Mesenchymal stem cell (in vitro differentiated cells and primary cell): ENCODE measurements at places on chromosomes 1 and 21.

DNA sequence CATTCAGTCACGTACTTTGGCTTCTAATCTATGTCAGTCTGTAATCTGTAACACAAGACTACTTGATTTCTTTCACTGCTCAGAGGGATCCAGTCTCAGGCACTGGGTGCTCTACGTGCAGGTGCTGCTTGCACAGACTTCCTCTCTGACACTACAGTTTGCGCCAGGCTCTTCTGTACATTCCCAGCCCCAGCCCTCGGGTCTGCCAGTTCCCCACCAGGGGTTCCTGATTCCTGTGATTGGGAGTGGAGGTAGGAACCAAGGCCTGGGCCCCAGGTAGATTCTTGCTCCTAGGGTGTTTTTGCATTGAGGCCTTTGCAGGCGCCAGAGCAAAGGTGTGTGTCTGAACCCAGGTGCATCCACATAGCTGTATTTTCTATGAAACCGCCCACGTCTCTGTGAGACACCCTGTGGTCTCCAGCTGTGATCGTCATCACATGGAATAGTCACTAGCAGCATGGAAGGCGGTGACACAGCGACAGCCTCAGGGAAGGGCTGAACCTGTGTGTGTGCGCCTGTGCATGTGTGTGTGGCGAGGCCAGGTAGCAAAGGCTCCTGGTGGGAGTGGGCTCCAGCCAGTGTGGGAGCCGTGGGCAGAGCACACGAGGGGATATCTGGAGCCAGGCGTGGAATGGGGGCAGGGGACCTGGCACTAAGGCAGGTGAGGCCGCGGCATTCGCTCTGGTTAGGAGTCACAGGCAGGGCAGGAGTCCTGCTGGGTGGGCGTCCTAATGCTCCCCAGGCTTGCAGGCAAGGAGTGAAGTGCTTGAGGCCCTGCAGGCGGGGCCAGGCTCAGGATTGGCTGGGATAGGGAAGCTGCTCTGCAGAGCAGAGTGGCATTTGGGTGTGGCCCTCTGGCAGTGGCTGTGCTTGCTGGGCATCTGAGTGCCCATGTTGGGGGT lies 5.2 kb downstream of the GJC2 start:
- DNase-seq: no peak
- H3K4me1 ChIP-seq: peaks cover 19% of the 10 kb centered on the region
- peaks cover 8% of the 10 kb centered on the region for H3K27me3 ChIP-seq
- no peak overlapping the region for H3K27ac ChIP-seq

- H3K4me3 ChIP-seq: no peak overlapping the region
- no peaks in the 10 kb centered on the region for H3K4me1 ChIP-seq
- H3K36me3 ChIP-seq: no peaks in the 10 kb centered on the region
- DNase-seq: no peak
- no peaks in the 10 kb centered on the region for H3K27me3 ChIP-seq
These were observed 194.6 kb downstream of the PATJ start for GRCh38 chr1:61936839-61937238.

- H3K4me1 ChIP-seq: peaks cover 17% of the 10 kb centered on the region
- peaks cover 20% of the 10 kb centered on the region for H3K27me3 ChIP-seq
- no peak overlapping the region for H3K27ac ChIP-seq
- peak overlapping the region; percentile 36 for H3K4me3 ChIP-seq
These were observed 14.8 kb upstream of the BTG2 start for GRCh38 chr1:203290261-203291089.

DNA sequence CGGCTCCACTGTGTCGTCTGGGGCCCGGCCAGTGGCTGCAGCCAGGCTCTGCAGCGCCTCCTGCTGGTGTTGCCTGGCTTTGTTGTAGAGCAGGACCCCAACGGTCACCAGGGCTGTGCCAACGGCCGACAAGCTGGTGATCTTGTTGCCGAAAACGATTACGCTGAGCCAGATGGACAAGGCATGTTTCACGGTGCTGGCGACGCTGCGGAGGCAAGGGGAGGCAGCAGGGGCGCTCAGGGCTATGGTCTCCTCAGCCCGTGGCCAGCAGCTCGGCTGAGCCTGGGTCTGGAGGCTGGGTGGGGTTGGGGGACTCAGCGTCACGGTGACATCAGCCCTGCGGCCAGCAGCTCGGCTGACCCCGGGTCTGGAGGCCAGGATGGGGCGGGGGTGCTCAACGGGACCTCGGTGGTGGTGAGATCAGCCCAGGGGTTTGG lies 7.0 kb upstream of the CDK11B start:
- no peak for DNase-seq
- H3K27me3 ChIP-seq: no peaks in the 10 kb centered on the region
- H3K4me3 ChIP-seq: no peak overlapping the region
- H3K36me3 ChIP-seq: peaks cover 55% of the 10 kb centered on the region
- no peak overlapping the region for H3K27ac ChIP-seq

DNA sequence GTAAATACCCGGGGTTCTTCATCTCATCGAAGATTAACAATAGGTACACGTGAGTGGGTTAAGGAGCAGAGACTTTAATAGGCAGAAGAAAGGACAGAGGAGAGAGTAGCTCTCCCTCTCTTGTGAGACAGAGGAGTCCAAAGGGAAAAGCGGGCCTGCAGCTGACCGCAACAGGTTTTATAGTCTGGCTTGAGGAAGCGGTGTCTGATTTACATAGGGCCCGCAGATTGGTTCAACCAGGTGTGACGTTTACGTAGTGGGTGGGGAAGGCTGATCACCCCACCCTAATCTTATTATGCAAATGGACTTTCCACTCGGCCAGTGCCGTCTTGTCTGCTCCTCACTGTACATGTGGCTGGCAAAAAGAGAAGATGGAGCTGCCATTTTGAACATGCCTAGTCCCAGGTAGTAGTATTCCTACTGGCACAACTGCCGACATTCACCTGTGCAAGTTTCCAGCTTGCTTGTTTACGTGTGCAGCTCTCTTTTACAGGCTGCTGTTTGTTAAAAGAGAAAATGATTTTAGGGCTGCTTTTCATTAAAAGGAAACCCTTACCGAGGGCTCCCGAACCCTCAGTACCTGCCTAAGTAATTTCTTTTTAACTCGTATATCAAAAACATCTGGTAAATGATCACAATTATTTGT lies 10.6 kb downstream of the CDC14A start:
- peaks cover 5% of the 10 kb centered on the region for H3K4me1 ChIP-seq
- H3K4me3 ChIP-seq: no peak overlapping the region
- no peak for DNase-seq
- no peaks in the 10 kb centered on the region for H3K27me3 ChIP-seq

DNA sequence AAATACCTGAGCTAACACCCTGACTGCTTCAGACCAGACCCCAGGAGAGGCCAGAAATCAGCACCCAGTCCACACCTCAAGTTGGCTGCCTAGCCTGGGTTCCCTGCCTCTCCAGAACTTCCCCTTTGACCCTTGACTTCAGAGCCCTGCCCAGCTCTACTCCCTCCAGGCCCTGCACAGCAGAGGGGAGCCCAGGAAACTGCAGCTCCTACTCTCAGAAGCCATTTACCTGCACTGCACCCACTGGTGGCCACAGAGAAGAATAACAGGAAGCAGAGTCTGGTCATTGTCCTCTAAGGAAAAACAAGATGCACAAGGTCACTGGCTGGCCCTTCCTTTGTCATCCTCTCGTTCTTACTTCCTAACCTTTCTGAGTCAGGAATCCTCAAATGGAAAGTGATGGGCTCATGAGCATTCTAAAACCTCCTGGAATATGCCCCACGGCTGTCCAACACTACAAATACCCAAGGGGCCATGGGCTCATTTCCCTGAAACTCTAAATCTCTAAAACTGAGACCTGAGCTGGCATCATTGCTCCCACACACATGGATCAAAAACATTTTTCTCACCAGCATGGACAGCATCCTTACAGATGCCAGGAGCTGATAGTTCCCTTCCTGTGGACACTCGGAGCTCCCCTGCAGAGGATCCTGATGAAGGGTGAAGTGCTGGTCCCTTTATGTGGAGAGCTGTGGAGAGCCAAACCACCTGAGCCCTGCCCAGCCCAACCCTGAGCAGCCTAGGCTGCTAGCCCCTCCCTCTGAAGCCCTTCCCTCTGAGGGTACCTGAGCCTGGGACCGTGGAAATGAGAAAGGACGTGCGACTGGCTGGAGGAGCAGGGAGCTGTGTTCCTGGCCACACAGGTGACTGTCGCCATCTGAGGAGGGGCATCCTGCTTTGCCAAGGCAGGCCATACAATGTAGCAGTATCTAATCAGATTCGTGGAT lies at the start of gene ITLN2:
Gene ITLN2 (minus strand): TSS at position 652 of the 947 bp plus-strand sequence. CDS start 68 bp downstream, at position 584.
- no peaks in the 10 kb centered on the region for H3K4me1 ChIP-seq
- peaks cover 27% of the 10 kb centered on the region for H3K27me3 ChIP-seq
- no peak within 1 kb of the TSS for H3K4me3 ChIP-seq
- H3K27ac ChIP-seq: no peak within 1 kb of the TSS
- no peaks in the 10 kb centered on the region for H3K36me3 ChIP-seq

DNA sequence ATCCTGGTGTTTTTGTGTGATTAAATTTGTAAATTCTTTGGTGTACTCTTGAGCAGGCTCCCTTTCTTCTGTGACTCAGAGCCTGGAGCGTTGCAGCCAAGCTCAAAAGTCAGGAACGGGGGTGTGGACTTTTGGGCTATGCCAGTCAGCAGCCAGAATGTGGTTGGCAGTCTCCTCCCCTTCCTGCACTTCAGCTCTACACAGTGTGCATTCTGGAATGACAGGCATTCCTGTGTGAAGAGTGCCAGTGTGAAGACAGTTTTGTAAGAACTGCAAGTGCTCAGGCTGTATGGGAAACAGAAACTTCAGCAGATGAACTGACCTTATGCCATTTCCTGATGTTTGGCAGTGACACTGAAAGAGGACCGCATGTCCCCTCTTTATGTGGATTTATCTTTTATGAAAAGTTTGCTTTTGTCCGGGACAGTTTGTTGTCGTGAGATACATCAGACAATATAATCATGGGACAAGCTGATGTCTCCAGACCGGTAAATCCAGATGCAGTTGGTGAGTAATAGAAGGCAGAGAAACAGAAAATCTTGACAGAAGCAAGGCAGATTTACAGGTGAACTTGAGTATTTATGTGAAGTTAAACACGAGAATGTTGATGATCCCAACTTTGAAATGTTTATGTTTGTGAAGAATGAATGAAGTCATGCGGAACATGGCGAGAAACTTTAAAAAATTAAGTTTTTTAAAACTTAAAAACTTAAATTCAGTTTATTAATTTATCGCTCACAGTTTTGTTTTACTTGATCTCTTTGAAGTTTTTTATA lies 67.7 kb upstream of the RCC1 start:
- peak overlapping the region; percentile 90 for H3K27ac ChIP-seq
- H3K4me1 ChIP-seq: peaks cover 4% of the 10 kb centered on the region
- H3K4me3 ChIP-seq: no peak overlapping the region
- no peaks in the 10 kb centered on the region for H3K36me3 ChIP-seq

- H3K4me1 ChIP-seq: no peaks in the 10 kb centered on the region
- DNase-seq: no peak
- H3K36me3 ChIP-seq: no peaks in the 10 kb centered on the region
- H3K27me3 ChIP-seq: peaks cover 6% of the 10 kb centered on the region
- no peak overlapping the region for H3K4me3 ChIP-seq
These were observed 336.6 kb downstream of the SIPA1L2 start for GRCh38 chr1:232293361-232293760.

DNA sequence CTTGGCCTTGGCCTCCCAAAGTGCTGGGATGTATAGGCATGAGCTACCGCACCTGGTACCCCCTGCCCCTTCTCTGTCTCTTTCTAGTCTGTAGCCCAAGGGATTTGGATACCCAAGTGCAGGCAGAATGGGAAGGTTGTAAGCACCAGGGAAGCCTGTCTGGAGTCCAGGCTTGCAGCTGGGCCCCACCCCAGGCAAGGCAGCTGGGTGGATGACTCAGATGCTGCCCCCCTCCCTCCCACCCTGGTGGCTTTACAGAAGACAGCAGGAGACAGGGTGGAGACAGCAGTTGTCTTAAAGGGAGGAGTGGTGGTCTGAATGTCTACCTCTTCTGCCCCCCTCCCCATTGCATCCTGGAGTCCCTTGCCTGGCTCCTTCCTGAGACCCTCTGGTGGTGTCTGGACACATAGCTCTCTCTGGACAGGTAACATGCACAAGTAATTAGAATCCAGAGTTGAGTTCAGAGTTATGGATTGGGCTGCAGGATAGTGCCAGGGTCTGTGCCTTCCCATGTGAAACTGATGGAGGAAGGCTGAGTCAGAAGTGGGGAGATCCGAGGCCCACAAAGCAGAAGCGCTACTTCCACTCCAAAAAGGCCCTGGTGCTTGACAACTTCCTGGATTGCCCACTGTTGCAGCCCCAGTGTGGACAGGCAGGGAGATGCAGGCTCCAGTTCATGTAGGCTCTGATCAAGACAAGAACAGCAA lies 5.1 kb downstream of the LMNA start:
- no peaks in the 10 kb centered on the region for H3K27me3 ChIP-seq
- peak; percentile 84 for DNase-seq
- H3K4me1 ChIP-seq: peaks cover 53% of the 10 kb centered on the region
- H3K27ac ChIP-seq: peak overlapping the region; percentile 86

DNA sequence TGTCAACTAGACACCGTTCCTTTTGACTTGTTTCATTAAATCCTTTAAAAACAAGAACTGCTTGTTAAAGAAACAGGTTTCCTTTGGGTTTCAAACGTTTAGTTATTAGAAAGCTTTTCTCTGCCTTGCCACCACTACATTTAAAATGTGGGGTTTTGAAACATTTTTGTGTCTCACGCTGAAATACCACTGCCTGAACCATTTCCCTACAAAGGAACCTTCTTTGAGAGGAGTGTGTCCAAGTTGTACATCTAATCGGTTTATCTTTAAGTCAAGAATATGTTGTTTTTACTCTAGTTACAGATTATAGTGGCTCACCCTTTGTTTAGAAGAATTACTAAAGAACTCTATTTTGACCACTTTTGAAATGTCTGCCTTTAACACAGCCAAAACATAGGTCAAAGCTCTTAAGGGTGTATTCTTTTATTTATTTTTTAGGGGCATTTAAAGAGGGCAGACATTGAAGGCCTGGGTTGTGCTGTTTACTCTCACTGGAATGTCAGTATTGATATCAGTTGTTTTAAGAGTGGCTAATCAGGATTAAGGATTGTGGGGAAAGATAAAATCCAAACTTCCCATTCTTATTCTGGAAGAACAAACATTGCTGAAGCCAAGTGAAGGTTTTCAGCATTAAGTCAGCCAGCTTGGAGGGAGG lies 143.4 kb downstream of the GALNT2 start:
- H3K27ac ChIP-seq: no peak overlapping the region
- H3K4me3 ChIP-seq: no peak overlapping the region
- H3K4me1 ChIP-seq: peaks cover 3% of the 10 kb centered on the region
- peaks cover 8% of the 10 kb centered on the region for H3K36me3 ChIP-seq
- peak; percentile 48 for DNase-seq

DNA sequence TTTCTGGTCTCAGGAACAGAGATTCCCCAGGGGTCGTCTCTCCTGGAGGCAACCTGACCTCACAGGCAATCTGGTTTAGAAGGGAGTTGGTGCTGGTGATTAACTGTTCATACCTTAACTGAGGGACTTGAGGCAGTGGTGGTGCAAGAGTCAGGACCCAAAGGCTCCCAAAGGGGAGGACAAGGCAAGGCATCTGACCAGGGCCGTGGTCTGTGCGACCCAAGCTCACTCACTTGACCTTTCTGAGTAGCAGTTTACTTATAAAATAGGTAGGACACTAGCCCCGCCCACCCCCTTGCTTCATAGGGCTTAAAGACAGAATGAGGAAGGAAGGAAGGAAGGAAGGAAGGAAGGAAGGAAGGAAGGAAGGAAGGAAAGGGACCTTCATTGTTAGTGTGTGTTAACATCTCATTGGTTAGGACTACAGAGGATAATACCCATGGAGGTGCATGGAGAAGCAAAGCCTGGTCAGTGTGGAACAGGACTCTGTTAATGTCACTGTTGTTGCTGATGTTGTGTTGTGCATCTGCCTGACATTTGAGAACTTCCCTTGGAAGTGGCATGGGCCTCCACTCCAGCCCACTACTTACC lies 4.6 kb upstream of the KCNA2 start:
- H3K4me1 ChIP-seq: peaks cover 16% of the 10 kb centered on the region
- no peak overlapping the region for H3K4me3 ChIP-seq
- H3K36me3 ChIP-seq: no peaks in the 10 kb centered on the region
- no peak for DNase-seq

GRCh38 chr1:110174961-110175360 lies 24.7 kb downstream of the SLC6A17 start:
- H3K4me1 ChIP-seq: no peaks in the 10 kb centered on the region
- peaks cover 34% of the 10 kb centered on the region for H3K27me3 ChIP-seq
